ENCODE measurements at places on chromosomes 5 and 9.
A peak's percentile ranks its signal among the peaks of the same experiment; 100 is the strongest.

DNA sequence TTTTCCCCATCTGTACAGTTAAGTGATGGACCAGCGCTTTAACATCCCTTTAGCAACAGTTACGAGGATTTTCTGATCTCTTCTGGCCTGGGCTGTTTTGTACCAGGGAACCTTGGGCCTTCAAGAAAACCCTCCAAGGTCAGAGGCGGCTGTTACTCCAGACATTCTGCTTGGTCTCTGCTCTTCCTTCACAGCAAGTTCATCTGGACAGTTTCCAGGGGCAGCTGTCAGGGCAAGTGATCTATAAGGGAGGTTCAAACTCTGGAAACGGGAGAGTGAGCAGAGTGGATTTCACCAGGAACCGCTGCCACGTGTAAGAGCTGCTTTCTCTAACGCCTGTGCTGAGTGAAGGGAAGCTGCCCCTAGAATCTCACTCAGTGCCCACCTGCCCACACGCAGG lies 36.7 kb downstream of the ZNF618 start:
- peak; percentile 25 for DNase-seq

DNA sequence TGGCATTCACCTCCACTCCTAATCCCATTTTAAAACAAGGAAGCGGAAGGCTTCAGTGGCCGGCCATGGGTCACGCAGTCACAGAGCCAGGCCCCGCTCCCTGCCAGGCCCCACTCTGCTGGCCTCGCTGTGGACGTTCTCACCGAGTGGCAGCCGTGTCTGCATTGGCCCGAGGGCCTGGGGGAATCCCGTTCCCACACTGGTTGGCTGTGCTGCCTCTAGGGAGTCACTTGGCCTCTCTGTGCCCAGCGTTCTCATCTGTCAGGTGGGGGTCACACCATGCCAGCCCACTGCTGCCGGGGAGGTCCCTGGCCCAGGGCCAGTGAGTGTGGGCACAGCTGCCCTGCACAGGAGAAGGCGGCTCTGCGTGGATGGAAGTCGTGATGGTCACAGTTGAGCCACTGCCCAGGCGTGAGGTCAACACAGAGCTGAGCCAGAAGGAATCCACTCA lies 13.4 kb upstream of the SLC9A3 start:
- no peak for DNase-seq

GRCh38 chr9:545480-545879 lies 296.0 kb upstream of the DMRT1 start:
- DNase-seq: no peak

- no peak for DNase-seq
These were observed 32.8 kb upstream of the CPEB4 start for GRCh38 chr5:173855162-173855994.

All from osteoblast (primary cell).